ENCODE measurements at places on chromosomes 2 and 18. TPM values are rescaled to one million over a fixed set of nuclear protein-coding genes. Genes with fewer than 3 reads are reported as not detected.

DCC gene
- not detected for total RNA-seq

SERPINB10 gene
- total RNA-seq = 0.22 TPM

ANKRD30BL gene
- not detected for total RNA-seq

CKAP2L gene
- 11.8 TPM for total RNA-seq

SCYGR4 gene
- not detected for total RNA-seq

Data from A549 treated with DMSO at 1 μM for 4 hours (cell line).